ENCODE measurements at places on chromosomes 11 and 22.

GRCh38 chr11:61039916-61040315 is 62.4 kb upstream of the CD5 start:
- DNase-seq = no peak

DNA sequence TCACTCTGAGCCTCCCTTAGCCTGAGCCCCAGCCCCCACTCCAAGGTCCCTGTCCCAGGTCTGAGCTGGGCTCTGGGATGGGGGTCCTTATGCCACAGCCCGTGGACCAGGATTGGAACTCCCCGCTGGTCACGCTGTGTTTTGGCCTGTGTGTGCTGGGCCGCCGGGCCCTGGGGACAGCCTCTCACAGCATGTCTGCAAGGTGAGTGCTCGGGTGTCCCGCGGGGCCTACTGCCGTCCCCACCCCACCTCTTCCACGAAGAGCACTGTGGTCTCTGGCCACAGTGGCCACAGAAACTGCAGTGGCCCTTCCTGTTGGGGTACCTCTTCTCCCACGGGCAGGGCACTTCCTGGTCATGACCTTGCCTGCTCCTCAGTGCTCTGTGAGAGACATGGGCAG is 3.5 kb upstream of the SIPA1 start:
- no peak for DNase-seq

DNA sequence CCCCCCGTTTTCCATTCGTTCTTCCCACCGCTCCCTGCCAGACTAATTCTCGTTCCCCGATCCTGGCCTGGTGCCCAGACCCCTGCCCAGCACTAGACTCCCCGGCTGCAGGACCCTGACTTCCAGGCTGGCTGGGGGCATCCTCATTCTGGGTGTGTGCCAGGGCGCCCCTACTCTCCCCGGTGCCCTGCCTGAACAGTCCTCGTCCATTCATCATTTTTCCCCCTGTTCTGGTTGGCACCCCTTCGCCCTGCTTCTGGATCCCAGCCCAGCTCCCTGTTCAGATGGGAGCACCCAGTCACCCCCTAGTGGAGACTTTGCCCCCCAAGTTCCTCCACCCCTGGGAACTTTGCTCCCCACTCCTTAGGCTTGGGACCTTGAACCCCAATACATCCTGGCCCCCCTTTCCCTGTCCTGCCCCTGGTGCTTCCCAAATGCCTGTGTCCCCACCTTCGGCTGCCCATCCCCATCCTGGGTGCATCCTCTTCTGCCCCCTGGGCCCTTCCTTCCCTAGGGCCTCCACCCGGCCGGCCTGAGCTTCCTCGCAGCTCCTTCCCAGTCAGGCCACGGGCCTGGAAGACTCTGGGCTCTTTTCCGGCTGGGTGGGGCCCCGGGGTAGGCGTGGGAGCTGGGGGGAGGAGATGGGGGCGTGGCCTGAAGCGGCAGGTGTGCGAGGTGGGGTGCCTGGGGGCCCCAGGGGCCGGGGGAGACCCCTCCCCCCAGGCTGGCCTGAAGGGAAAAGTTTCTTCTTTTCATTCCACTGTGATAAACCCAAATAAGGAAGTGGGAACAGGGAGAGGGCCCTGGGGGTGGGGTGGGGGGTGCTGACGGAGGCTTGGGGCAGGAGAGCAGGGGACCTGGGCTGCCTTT is 908 bp downstream of the PLCB3 start:
- DNase-seq = no peak

- DNase-seq = no peak
Measured at GRCh38 chr11:115652496-115652895, 148.3 kb upstream of the CADM1 start.

DNA sequence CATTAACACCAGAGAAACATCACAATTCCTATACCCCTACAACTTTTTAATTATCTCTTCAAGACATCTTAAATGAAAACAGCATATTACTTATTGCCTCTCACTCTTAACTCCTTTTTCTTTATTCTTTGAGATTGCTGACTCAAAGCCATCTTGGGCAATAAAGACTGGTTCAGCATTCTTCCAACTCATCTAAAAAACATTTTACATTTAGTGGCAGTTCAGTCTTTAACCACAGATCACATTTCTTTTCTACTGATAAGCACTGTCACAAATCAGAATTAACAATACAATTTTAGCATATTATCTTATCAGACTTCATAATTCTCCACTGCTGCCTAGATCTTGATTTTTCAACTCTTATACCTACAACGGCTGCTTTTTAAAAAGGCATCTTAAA is 34.0 kb downstream of the SIK3 start:
- DNase-seq = no peak

GRCh38 chr11:13352711-13353110 is 75.1 kb downstream of the BMAL1 start:
- no peak for DNase-seq

- no peak for DNase-seq
Measured at GRCh38 chr11:60321051-60321450, 6.0 kb upstream of the MS4A6E start.

- peak; percentile 4 for DNase-seq
Measured at GRCh38 chr22:39221999-39222686, 22.6 kb downstream of the PDGFB start.

DNA sequence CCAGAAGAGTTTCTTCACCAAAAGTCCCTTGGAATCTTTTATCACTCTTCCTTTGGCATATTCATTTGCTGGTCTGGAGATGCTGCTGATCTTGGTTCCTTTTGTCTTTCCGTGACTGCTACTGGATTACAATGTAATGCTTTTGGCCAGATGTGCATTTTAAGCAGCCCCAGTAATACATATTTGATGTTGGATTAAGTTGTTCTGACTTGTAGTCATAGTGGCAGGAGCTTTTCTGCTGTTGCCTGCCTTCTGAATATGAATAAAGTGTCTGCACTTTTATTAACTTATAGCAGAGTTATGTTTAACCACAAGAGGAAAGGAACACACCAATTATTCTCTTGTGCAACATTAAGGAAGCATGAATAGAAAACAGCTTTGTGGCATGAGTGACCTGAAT is 360.0 kb upstream of the DDI1 start:
- no peak for DNase-seq

DNA sequence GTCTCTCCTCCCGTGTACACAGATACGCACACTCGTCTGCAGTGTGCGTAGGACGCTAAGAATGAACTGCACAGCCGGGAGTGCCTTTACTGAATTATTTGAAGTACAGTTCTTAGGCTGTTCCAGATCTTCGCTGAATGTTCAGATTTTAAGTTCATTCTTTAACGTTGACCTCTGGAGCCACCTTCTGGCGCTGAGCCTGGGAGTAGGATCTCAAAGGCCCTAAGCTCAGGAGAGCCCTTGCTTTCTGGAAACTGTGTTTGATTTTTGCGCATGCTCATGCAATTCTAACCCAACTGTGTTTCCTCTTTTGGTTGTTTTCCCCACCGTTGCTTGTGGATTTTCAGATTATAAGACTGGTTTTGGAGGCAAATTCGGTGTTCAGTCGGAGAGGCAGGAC is 22.8 kb downstream of the CTTN start:
- DNase-seq = no peak

- DNase-seq = no peak
Measured at GRCh38 chr22:26851125-26851524, 193.7 kb downstream of the MIAT start.

DNA sequence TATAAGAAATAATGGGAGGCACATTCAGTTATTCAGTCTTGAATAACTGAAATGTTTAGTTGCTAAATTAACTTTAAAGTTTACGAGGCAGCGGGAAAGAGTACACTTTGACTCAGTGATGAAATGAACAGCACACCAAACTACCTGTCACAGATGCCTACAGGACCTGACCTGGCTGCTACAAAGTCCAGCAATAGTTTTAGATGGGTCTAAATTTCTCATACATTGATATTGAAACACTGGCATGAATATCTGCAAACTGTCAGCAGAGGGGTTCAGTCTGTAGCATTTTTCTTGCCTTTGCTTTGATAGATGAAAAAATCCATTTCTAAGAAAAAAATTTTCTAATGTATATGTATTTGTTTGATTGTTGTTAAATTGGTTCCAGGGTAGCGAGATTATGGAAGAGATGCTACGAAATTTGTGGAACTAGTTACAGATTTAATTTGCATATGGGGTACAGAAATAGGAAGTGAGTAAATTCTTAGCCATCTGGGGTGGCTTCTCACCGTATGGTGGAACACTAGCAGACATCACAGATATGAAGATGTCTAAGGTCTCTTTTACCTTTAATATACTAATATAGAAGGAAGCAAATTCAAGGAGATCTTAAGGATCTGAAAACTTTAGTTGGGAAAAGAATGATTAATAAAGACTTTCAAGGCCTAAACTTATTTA is 20.8 kb upstream of the GAB2 start:
- DNase-seq = no peak

DNA sequence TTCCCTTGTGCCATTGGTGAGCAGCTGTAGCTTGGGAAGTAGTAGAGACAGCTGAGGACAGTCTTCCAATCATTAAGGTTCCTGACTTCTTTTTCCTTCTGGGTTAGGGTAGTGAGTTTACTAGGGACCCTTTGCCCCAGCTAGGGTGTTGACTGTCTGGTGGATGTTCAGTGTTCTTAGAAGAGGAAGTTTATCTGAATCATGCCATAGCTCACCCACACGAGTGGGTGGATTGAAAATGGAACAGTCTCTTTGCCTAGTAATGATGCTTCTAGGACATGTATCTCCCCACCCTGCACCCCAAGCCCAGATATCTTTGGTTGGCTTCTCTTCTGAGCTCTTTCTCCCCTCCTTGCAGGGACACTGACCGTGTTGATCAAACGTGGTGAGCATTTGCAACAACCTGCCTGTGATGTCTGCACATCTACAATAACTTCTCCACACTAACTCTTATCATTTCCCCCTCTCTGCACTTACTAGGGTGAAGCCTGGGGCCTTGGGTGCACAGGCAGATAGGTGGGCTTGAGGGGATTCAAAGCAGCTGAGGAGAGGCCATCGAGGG is 57.1 kb upstream of the HORMAD2 start:
- no peak for DNase-seq

DNA sequence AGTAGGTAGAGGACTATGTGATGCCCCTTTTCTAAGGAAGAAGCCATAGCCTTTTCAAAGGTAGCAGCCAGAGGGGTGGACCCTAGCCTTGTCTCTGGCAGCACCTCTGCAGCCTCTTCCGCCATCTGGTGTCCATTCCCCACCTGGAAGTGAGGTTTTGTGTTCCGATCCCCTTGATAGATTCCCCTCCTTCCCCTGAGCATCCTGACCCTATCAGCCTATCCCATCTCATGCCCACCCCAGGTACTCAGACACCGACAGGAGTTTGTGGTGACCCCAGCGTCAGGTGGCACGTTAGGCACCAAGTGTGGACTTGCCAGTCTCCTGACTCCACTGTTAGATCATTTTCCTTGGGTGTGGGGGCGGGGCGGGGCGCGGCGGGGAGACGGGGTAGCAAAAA is 398 bp upstream of the FAM89B start:
- no peak for DNase-seq

Data from glutamatergic neuron (in vitro differentiated cells).